ENCODE measurements at places on chromosomes 2 and 18.

DNA sequence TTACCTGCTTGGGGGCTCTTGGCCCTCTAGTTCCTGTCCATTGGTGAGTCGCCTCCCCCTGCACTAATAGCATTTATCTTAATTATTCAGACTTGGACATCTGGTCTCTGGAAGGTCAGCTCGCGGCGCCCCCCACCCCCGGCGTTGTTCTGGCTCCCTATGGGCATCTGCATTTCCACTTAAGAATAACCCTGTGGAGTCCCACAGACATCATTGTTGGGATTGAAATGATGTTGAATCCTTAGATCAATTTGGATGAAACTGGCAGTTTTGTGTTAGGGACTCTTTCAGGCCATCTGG lies 313.8 kb upstream of the HS6ST1 start:
- DNase-seq: no peak

- DNase-seq: no peak
Measured at GRCh38 chr18:46531482-46531881, 125.5 kb downstream of the LOXHD1 start.

DNA sequence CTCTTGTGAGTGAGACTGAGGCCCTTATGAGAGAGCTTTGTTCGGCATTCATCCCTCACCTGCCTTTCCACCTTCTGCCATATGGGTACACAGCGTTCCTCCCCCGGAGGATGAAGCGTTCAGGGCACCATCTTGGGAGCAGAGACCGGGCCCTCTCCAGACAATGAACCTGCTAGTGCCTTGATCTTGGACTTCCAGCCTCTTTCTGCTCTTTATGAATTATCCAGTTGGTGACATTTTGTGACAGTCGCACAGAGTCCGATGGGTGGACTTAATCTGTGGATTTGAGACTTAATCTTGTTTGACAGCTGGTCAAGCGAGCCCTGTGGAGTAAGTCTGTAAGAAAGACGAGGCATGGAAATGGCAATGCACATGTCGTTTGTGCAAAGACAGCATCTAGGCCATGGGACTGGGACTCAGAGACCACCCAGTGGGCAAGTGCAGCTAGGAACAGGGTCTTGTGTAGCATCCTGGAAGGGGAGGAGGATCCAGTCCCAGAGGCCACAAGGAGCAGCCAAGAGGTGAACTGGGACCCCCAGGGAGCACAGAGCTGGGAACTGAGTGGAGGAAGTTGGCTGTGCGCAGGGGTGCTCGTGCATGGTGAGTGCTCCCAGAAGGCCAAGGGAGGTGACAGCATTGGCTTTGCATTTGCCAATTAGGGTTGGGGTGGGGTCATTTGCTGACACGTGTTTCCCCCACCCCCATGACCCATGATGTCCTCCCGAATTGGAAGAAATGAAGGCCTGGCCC lies 69.5 kb upstream of the HDAC4 start:
- DNase-seq: no peak

GRCh38 chr18:8389391-8390340 lies 219.6 kb upstream of the RAB12 start:
- no peak for DNase-seq

- DNase-seq: no peak
Measured at GRCh38 chr2:38113981-38114708, 38.2 kb upstream of the CYP1B1 start.

DNA sequence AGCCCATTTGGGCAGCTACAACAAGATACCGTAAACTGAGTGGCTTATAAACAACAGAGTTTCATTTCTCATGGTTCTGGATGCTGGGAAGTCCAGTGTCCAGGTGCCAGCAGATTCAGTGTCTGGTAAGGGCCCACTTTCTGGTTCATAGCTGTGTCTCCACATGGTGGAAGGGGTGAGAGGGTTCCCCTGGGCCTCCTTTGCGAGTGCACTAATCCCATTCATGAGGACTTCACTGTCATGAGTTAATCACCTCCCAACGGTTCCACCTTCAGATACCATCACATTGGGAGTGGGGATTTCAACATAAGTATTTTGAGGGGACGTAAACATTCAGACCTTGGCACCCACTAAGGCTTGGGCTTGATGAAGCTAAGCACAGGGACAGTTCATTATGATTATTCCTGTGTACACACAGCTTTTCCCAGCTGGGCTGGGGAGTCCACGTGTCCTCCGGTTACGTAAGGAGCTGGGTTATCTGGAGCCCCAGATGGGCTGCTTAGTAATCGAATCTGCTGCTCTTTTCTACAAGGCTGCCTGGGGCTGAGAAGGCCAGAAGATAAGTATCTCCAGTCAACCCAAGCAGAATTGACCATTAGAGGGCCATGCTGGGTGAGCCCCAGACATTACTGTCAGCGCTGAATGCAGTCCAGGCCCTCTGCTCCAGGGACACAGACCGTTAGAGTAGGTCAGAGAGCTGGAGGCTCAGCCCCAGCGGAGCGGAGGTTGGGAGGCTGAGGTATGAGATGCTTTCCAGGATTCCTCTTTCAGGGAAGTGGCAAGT lies 42.7 kb downstream of the EPAS1 start:
- DNase-seq: no peak

DNA sequence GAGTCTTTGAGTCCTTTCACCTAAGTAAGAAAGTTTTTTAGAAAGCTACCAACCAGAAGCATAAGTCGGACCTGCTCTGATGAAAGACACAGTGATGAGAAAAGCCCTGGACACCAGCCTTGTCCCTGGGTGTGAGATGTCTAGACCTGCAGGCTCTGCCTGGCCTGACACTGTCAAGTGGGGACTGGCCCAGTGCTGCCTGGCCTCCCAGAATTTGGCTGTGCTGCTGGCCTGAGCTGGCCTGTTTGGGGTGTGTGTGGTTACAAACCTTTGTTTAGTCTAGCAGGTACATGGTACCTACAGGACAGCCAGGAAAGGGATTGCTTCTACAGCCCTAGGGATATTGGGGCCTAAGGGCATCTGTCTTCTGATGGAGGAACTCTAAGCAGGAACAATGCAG lies 48.3 kb downstream of the ASB1 start:
- DNase-seq: no peak
